GF-D8 (cell line): ENCODE measurements at places on chromosomes 5 and 9.

- no peak for DNase-seq
These were observed 93.2 kb upstream of the ADAMTS16 start for GRCh38 chr5:5046680-5047502.

GRCh38 chr9:70044490-70045307 is 1.1 kb downstream of the MAMDC2 start:
- no peak for DNase-seq

DNA sequence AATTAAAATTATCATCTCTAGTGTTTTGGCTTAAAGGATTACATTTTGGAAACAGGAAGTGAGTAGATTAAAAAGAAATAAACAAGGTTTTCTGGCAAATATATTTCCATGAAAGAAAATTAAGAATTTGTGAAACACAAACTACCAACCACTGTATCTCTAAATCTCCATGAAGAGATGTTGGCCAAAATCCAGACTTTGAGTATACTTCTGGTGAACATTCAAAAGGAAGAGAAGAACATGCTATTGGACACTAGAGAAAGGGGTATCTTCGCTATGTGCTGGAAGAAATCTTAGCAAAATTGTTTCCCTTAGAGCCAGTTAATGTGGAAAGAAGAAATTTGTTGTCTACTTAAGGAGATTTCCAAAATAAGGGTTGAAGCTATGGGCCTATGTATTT is 710.4 kb upstream of the CTNND2 start:
- DNase-seq: no peak

DNA sequence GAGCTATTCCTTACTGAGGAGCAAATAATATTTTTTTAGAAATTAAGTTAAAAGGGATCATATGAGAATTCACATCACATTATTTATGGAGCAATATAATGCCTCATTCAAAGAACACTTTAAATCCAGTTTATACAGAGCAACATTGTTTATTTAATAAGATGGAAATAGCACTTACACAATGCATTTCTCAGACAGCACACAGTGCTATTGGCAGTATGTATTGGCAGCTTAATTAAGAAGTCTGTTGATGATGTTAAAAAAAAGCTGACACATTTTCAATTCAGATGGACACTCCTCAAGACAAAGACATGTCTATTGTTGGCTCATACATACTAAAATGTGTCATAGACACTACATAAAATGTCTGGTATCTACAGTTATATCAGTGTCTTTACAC is 171.3 kb downstream of the NR2F1-AS1 start:
- DNase-seq: no peak

GRCh38 chr9:82333671-82334070 is 345.1 kb downstream of the SPATA31D1 start:
- DNase-seq: no peak
